BJ (cell line): ENCODE measurements at places on chromosomes 11 and 22.

- DNase-seq, result no peak
Observed at GRCh38 chr22:28802595-28803123, 2.3 kb upstream of the XBP1 start.

DNA sequence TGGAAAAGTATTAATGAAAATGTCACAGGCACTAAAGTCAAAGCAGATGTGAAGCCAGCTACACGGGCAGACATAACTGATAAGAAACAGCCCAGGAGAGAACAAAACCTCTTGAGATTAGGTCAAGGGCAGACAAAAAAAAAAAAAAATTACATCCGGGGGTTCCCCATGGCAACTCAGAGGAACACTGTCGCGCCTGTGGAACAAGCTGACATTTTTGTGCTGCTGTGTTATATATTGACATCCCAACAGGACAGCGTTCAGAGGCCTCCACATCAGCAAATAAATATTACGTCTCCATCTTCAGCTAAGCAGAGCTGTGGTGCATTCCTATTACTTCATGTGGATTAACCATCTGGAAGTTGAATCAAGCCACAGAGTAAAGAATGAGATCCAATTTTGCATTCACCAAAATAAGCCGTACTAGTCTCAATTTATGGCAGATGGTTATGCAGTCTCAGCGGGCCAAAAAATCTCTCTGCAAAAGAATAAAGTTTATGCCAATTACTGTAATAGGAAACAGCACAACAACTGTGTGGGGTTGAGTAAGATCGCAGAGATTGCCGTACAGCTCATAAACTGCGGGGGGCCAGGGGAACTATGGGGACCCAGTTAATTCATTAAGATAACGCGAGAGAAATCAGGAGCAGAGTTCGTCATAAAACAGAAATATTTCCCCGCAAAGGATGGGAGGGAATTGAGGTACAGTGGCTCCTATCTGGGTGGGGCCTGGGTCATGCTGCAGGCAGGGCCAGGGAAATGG, 41.3 kb upstream of the MN1 start:
- peak; percentile 31 for DNase-seq

DNA sequence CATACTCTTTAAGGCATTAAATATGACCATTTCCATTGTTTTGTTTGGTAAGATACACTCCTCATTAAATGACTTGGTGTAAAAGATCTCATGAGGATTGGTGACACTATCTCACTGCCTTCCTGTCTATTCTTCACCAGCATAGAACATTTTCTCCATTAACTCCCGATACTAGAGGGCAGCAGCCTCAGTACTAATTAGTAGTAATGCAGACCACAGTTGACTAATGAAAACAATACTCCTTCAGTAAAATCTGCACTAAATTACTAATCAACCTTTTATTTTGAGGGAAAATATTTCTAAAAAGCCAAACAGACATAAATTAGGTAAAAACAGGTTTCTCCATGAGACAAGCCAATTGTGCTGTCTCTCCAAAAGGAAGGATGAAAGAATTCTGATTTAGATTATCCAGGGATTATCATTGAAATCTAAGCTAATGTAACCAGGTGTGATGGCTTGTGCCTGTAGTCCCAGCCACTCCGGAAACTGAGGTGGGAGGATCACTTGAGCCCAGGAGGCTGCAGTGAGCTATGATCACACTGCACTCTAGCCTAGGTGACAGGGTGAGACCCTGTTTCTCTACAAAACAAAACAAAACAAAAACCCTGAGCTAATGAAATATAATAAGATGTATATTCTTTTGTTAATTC, 9.4 kb downstream of the PGM2L1 start:
- no peak for DNase-seq

- DNase-seq, result no peak
Observed at GRCh38 chr11:115092516-115092915, 411.7 kb downstream of the CADM1 start.

DNA sequence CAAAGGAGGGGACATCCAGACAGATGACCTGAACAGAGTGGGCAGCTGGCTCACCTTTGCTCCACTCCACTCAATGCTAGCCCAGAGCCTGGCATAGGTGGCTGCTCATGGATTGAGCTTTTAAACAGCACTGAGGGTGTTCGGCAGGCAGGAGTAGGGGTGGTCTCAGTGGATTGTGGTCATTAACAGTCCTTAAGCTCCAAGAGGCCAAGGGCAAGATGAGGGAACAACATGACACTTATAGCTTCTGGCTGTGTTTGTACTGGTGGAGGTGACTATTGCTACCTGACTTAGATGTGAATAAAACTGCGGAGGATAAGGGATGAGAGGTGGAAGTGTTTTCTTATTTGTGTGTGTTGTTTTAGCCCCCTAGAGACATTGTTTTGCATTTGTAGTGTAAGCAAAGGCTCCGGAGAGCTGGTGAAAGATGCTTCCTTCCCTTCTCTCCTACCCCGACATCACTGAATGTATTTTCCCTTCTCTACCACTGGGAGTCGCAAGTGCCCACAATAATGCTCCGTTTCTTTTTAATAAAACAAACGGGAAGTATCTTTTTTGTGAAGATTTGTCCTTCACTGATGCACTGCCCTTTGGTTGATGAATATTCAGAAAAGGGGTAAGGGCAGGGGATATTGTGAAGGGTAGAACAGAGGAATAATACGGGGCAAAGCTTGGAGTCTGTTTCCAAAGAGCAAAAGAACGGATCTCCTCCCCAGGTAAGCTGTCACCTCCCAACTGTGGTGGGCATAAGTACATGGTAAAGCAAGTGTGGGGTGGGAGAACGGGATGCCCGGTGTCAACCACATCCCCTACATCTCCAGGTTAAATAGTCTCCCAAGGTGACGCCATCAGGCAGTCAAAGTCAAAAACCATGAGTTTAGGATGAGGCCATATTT, 27.5 kb upstream of the MTNR1B start:
- DNase-seq, result no peak

GRCh38 chr11:77115956-77116355, 12.1 kb upstream of the MYO7A start:
- DNase-seq, result no peak

GRCh38 chr11:720642-721246, 14.7 kb downstream of the EPS8L2 start:
- no peak for DNase-seq

GRCh38 chr11:131422029-131422428, 51.6 kb downstream of the NTM start:
- no peak for DNase-seq

GRCh38 chr11:65900125-65900898, at the start of gene FOSL1:
Gene FOSL1 (minus strand): TSS chr11:65900388. CDS start chr11:65900339, 49 bp downstream.
- peak; percentile 82 for DNase-seq

- no peak for DNase-seq
Observed at GRCh38 chr22:25777870-25778269, 35.9 kb downstream of the MYO18B start.

DNA sequence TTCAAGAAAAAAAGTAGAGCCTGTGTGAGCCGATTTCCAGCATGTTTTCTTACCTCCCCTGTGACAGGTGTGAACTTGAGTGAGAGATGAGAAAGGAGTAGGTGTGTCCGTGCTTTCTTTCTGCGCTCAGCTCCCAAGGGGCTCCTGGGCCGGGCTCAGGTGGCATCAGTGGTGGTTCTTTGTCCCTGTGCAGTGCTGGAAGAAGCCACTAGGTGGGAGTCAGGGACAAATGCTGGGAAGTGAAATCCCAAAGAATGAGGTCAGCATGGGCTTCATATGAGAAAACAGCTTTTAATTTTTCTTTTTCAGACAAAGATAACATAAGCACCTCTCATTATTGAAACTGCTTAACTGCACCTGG, 57.8 kb downstream of the PPFIBP2 start:
- DNase-seq, result no peak

DNA sequence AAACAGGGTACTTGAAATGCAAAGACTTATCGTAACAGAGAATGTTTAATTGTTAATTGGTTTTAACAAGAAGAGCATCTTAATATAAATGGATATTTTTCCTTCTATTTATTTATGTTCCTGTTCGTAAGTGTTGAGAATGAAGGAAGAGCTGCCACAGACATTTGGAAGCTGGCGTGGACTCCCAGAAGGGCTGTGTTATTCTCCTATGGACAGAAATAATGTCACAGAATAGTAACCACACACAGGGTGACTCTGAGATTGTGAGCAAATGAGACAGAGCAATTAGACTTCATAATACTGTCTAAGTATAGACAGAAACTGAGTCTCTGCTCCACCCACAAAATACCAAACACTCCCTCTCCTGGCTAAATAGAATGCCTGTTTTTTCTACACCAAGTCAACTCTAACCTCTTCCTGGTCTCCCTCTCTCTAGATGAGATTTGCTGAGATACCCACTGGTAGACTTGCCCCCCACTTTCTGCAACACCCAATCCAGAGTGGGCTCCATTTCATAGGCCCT, 6.1 kb downstream of the APOL3 start:
- DNase-seq, result no peak

GRCh38 chr22:19988965-19989724, 27.5 kb downstream of the ARVCF start:
- no peak for DNase-seq

DNA sequence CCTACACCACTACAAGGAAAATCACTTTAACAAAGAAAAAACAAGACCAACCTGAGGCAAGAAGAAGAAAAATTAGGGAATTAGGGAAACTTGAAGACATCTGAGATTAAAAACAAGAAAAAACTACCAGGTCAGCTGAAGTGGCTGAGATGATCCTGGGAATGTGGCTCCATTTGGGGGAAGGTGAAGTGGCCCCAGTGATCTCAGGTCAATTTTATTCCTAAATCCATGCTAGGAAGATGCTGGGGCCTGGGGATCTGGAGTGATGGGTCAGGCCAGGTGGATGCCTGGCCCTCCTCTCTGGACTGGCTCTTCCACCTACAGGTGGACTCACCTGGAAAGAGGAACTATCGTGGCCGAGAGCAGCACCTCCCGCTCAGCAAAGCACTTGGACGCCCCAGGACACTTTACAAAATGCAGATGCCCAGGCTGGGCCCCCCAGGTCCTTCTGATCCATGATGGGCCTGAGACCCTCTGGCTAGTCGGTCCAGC, 6.7 kb downstream of the TOP3B start:
- DNase-seq, result no peak

- no peak for DNase-seq
Observed at GRCh38 chr11:92841719-92842118, 127.7 kb upstream of the MTNR1B start.

- no peak for DNase-seq
Observed at GRCh38 chr22:36149441-36149840, 11.1 kb downstream of the APOL3 start.

GRCh38 chr22:50252082-50253045, 1.3 kb upstream of the HDAC10 start:
- DNase-seq, result no peak

GRCh38 chr11:117679461-117679860, 117.6 kb downstream of the DSCAML1 start:
- DNase-seq, result no peak

DNA sequence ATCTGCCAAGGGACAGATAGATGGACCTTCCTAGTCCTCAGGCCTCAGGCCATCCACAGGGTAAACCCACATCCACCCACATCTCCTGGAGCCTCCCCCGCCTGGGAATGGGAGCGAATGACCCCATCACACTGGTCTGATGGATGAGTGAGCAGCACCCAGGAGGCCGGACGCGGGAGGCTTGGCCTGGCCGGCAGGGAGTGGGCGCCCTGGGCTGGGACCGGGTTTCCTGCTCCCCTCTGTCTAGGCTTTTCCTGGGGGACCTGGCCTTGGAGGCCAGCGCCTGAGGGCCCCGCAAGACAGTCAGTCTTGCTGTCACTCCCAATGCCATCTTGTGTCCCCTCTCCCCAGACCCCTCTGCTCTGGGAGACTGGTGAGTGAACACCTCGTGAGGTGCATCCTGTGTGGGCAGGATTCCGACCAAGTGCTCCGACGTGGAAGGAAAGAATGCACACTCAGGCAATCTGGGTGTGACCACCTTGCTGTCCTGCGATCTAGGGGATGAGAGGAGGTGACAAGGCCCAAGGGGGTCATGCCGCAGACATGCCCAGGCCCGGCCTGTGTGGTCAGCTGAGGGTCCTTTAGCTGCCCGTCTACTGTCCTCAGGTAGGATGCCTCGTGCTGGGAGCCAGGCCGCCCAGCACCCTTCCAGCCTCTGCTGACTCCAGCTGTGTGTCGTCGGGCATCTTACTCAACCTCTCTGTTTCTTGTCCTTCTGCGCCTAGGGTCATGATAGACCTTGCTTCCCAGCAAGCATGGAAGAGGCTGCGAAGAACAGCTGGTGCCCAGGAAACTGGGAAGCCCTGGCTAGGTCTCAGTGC, 26.5 kb upstream of the WNT7B start:
- no peak for DNase-seq

- DNase-seq, result no peak
Observed at GRCh38 chr11:68843052-68843561, 1.4 kb upstream of the CPT1A start.

- peak; percentile 89 for DNase-seq
Observed at GRCh38 chr11:65491614-65492386, 7.0 kb upstream of the MALAT1 start.

DNA sequence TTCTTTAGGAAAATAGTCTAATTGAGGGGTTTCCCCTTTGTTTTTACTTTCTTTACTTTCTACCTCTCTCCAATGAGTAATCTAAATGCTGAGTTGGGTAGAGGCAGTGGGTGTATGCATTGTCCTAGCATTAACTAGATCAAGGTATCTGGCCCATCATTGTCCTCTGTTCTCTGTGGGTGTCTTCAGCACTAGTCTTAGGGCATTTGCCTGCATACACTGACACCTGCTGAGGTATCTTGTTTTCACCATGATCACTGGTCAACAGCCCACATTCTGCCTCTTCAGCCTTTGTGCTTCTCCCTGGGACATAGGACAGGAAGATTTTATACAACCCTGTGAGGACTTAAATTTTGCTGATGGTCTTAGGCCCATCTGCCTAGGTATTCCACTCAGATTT, 371.1 kb downstream of the RAB38 start:
- DNase-seq, result no peak

DNA sequence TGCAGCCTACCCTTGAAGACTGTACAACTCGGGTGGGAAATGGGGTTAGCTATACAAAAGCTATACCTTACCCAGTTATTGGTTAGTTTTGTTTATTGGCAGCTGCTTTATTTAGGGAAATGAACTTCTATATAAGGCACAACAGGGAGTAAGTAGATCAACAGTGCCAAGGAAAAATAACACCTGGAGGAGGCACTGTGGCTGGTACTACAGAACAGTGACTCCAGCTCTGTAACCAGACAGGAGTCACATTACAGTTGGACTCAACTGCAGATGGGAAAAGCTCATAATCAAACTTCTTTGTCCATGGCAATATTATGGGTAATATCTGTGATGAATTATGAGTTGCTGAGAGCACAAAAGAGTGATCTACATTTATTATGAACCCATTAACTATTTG, 14.0 kb downstream of the P4HA3 start:
- no peak for DNase-seq

GRCh38 chr22:20044495-20045151, 23.7 kb downstream of the TANGO2 start:
- DNase-seq, result no peak
